ENCODE measurements at places on chromosomes 4 and X.
A peak's percentile ranks its signal among the peaks of the same experiment; 100 is the strongest.

GRCh38 chr4:41670982-41671381 lies 77.5 kb downstream of the PHOX2B start:
- DNase-seq: no peak

DNA sequence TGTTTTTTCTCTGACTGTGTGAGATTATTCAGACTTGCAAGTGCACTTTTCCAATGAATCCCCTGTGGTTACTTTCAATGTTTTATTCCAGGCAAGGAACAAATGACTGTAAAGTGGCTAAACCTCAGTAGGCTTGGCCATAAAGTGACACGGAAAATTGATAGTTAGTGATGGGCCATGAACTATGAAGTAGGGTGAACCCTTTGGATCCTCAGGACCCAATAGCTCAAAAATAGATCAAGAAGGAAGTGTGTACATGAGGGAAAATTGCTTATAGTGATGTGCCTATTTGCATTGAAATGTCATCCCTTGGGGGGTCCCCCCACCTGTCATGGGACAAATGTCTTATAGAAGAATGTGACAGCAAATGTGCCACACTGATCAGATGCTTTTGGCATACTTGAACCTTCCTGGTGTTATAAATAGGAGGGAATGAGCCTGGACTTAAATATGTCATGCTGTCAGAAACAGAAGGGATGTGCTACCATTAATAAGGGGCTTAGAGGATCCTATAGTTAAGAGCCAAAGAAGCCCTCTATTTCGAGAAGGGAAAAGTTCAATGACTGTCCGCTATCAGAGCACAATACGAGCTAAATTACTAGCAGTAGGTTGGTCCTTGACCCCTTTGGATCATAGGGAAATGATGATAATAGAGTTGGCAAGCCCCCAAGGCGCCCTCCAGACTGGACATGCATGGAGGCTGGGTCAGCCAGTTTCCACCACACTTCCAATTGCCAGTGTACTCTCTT lies 30.3 kb downstream of the SLC16A2 start:
- DNase-seq: no peak

DNA sequence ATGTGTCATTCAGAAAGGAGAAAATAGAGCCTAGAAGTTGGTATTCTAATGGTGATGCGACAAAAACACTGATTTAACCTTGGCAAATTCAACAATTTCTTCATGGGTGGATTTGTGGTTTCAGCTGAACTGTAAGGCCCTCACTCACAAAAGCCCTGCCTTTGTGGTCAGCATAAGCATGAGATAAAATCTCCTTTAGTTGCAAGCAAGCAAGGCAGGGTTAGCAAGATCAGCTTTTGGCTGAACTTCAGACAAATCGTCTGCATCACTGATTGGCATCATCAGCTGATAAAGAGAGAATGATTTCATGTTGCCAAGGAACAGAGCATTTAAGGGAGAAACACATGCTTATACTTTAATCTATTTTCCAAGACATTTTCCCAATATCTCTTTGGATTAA lies 2582.2 kb downstream of the PCDH7 start:
- DNase-seq: peak; percentile 8

DNA sequence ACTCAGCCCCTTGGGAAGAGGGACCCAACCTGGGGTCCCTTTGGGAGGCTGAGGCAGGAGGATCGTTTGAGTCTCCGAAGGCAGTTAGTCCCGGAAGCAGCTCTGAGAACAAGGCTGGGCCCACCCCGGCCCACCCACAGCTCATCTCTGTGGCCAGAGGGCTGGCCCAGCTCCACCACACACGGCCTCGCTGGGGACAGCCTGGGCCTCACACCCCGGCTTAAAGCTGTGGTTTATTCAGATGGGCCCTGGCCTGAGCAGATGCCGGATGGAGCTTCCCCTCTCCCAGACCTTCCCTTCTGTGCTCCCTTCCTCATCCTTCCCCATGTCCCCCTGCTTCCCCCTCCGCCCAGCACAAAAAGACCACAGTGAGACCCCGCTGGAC lies 54.4 kb downstream of the FAM53A start:
- no peak for DNase-seq

GRCh38 chr4:88757067-88757466 lies 59.4 kb upstream of the NAP1L5 start:
- peak; percentile 13 for DNase-seq

DNA sequence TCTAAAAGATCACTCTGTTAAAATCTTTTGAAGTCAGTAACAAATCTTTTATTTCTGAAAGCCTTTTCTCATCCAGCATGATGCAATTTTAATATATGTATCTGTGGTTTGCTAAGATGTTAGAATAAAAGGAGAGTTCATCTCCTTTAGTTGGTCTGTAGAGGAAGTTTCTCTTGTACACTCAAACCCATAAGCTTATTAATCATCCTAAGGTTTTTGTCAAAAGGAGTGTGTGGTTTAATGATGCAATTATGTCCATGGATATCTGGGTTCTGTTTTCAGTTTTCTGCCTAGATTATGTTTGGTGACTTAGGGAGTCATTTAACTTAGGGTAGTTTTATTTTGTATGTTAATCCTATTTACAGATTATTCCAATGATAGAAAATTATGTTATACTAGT lies 52.1 kb upstream of the NDST4 start:
- DNase-seq: peak; percentile 53

GRCh38 chr4:113469023-113469390 lies 292.5 kb downstream of the CAMK2D start:
- DNase-seq: no peak

DNA sequence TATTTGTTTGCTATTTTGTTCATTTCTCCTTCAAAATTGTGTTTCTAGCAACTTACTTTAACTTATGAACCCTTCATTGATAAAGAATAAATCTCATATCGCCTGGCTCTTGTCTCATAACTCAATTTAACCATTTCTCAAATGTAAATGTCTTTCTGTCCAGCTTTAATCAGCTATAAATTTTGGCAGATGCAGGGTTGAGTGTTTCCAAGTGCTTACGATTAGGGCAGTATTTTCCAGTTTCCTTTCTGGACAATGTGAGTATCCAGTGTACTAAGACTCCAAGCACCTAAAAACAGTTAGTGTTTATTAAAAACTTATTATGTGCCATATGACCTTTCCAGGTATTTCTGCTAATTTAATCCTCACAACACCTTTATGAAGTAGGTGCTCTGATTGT lies 218.6 kb upstream of the GK2 start:
- no peak for DNase-seq

- no peak for DNase-seq
These were observed 118.9 kb downstream of the TMA16 start for GRCh38 chr4:163613383-163613782.

GRCh38 chr4:76233083-76233482 lies 18.4 kb upstream of the FAM47E start:
- no peak for DNase-seq

- DNase-seq: peak; percentile 37
These were observed 188.8 kb downstream of the SOWAHB start for GRCh38 chr4:76708971-76709771.

DNA sequence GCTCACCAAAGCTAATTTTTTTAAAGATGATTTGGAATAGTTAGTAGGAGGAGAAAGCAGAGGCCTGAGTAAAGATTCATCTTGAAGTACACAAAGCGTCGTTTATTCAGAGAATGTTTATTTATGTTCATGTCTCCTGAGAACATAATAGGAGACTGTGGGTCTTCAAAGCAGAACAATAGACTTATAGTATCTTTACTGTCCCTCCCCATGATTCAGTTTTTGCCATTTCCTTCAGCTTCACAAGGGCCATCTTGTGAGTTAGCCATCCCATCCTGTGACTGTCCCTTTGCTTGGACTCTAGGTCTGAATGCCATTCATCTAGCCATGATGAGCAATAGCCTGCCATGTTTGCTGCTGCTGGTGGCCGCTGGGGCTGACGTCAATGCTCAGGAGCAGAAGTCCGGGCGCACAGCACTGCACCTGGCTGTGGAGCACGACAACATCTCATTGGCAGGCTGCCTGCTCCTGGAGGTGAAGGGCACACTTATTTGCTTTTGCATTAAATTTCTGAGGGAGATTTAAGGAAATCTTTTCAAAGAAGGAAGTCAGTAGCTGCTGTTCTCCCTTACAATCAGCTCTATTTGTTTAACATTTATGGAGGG lies 105.8 kb downstream of the NFKB1 start:
- DNase-seq: no peak

DNA sequence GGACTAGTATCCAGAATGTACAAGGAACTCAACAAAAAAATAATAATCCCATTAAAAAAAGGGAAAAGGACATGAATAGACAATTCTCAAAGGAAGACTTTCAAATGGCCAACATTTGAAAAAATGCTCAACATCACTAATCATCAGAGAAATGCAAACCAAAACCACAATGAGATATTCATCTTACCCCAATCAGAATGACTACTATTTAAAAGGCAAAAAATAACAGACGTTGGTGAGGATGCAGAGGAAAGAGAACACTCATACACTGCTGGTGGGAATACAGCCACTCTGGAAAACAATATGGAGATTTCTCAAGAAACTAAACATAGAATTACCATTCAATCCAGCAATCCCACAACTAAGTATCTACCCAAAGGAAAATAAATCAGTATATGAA lies 133.1 kb downstream of the KDR start:
- no peak for DNase-seq

DNA sequence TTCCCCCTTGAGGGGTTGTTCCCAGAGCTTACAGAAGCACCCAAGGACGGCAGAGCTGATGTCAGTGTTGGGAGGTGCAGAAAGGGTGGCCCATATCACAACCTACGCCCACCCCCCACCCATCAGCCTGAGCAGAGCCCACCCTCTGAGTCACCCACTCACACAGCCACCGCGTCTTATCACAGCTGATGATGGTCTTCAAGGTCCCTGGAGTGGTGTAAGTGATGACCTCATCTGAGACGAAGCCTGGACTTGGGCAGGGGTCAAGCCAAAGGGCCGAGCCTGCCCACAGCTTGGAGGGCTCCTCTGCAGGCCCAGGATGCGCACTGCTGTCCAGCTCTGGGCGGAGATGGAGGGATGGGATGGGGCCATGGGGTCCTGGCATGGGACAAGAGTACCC lies 3.0 kb upstream of the HTRA3 start:
- no peak for DNase-seq

Data from fibroblast of skin of right quadriceps (primary cell).